ENCODE measurements at places on chromosomes 6 and 20.

- DNase-seq: no peak
These were observed 35.2 kb upstream of the CLDN20 start for GRCh38 chr6:155228546-155229166.

DNA sequence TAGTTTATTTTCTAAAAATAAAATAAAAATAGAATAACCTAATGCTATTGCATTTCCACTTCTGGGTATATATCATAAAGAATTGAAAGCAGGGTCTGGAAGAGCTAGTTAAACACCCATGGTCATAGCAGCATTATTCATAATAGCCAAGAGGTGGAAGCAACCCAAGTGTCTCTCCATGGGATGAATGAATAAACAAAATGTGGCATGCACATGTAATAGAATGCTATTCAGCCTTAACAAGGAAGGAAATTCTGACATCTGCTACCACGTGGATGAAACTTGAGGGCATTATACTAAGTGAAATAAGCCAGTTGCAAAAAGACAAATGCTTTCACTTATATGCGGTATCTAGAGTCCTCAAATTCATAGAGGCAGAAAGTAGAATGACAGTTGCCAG is 130.8 kb downstream of the TIAM2 start:
- DNase-seq: no peak

DNA sequence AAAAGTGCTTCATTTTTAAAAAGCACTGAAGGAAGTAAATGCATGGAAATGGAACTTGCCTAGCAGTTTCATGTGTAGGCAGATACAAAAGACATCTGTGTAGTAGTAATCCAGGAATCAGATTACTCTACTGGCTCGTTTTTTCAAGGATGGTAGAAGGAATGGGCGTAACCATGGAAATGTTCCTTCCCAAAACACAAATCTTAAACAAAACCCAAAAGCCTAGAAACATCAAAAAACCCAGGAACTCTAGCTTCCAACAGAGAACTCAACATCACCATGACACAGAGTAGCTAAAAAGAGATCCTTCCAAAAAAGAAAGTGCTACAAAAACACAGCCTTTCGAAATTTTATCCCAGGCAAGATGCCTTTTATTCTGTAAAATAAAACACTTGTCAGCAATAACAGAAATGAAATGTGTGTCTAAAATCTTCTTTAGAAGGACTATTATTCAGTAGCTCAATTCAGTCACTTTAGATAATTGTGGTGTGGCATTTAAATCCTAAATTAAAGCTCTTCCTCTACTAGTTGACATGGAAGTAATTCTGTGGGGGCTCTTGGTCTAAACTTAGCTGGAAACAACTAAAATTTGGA is 81.7 kb downstream of the FAM217A start:
- DNase-seq: no peak

- no peak for DNase-seq
These were observed 3.6 kb upstream of the FOXC1 start for GRCh38 chr6:1605893-1606779.

DNA sequence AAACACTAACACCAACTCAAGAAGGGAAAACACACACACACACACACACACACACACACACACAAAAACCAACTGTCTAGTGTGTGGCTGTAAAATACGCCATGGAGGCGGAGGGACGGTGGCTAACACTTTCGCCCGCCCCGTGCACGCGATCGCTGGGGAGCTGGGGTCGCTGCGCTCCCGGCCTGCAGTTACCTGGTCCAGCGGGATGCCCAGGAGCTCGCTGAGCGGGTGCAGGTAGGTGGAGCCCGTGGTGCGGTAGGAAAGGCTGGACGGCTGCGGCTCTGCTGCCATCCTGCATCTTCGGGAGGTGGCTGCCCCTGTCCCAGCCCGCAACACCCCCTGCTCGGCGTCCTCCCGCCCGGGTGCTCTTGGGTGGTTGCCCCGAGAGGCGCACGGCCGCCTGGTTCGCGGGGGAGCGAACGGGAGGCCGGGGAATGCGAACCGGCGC is 303 bp downstream of the MBOAT1 start:
- no peak for DNase-seq

GRCh38 chr6:6711832-6712448 is 123.4 kb downstream of the LY86 start:
- DNase-seq: no peak

DNA sequence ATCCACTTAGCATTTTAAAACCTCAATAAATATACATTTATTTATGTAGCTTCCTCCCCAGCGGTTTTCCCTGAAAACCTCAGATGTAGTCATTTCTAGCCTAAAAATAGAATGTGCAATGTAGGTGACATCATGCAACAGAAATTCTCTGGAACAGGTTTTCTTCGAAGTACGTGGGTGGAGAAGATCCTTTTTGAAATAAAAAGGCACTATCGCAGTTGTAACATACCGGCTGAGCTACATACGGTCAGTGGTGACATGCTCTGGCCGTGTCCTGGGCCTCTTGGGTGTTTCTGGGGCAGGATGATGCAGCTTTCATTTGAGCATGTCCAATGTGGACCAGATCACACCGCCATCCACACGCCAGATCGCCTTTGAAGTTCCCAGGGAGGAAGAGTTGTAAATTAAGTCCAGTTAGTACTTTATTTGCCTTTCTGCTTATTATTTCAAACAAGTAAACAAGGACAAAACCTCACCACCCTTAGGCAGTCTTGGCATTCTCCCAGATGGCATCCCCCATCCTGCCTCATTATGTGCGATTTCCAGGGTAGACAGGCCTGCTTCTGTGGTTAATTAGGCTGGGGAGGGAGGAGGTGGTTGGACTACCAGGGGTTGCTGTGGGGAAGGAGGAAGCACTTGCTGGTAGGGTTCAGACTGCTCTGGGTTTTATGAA is 109.5 kb upstream of the CLDN20 start:
- no peak for DNase-seq

DNA sequence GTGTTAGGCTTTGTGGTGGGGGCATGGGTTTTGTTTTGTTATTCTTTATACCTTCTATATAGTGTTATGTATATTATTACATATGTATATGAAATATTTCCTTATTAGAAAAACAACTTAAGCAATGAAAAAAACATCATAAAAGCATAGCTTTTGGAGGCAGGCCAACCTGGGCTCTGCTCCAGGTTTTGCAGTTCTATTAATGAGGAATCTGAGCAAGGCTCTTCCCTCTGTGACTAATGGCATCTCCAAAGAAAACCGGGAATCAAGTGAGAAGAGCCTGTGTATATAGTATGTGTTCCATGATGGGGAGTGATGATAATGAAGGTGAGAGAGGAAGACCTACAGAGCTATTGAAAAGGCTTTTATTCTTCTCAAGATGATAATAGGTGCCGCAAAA is 291.1 kb downstream of the CLIC5 start:
- no peak for DNase-seq

All from HEK293T (cell line).